NCI-H1092 treated with DMSO at 0.1 percent for 48 hours (cell line): ENCODE measurements at places on chromosomes 2 and 18.

- DNase-seq = no peak
Measured at GRCh38 chr2:58865436-58865835, 624.3 kb upstream of the FANCL start.

DNA sequence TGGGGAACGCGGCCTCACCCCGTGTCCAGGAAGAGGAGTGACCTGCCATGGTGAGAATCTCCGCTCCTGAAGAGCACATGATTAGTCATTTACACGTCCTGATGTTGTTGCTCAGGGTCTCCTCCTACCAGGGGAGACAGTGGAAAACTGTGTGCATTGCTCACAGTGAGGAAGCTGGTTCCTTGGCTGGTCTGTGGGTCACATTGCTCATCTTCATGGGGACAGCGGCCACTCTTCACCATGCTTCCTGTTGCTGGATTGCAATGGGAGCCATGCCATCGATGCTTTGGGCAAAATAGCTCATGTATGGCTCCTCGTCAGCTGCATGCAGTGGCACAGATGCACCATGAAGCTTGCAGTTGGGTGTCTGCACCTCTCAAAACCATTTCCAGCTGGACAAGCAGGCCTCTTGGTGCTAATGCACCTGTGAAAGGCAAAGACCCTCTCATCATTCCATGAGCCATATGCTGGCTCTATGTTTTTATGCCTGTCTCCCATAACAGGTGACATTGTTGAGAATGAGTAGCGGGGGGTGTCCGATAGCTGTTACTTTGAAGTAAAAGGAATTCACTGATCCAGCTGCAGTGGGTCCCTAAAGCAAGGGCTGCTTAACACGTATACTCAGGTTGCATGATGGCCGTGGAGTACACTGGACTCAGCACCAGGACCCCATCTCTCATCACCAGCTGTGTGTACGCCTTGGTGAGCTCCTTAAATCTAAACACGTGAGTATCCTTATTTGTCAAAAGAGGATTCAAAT lies 135.0 kb upstream of the ALKAL2 start:
- DNase-seq = no peak

DNA sequence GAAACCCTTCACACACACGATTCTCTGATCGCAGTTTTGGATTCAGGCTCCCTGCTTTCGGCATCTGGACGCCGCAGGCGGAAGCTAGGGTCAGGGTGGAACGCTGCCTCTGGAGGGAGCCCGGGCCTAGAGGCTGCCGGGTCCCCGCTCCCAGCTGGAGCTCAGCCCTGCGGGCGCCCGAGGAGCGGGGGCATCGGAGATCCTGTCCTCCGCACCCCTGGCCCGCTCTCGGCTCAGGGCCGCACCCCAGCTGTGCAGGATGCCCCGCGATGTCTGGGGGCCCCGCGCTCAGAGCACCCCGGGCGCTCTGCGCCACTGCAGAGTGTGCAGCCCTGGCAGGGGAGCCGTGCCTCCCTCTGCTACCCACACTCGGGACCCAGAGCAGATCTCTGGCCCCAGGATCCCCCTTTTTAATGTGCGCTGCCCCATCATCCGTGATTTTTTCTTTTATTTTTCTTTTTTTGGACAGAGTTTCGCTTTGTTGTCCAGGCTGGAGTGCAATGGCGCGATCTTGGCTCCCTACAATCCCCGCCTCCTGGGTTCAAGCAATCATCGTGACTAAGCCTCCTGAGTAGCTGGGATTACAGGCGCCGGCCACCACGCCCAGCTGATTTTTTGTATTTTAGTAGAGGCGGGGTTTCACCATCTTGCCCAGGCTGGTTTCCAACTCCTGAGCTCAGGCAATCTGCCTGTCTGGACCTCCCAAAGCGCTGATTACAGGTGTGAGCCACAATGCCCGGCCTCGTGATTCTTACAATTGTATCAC lies 54.8 kb upstream of the TUBA3E start:
- no peak for DNase-seq

DNA sequence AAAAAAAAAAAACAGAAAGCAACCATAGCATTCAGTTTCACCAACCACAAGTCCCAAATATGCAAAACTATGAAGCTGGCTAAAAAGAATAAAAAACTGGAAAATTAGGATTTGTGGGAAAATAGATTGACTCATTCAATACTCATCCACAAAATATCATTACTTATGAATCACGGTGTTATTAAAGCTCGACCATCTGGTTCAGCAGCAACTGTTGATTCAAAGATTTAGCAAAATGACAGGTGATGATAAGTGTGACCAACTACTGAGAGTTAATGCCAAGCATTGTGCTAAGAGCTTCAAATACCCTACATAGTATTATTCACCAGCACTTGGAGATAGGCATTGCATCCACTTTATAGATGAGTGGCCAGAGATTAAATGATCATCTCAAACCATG lies 26.2 kb upstream of the XDH start:
- DNase-seq = no peak

GRCh38 chr2:180790891-180791290 lies 189.5 kb upstream of the UBE2E3 start:
- no peak for DNase-seq

DNA sequence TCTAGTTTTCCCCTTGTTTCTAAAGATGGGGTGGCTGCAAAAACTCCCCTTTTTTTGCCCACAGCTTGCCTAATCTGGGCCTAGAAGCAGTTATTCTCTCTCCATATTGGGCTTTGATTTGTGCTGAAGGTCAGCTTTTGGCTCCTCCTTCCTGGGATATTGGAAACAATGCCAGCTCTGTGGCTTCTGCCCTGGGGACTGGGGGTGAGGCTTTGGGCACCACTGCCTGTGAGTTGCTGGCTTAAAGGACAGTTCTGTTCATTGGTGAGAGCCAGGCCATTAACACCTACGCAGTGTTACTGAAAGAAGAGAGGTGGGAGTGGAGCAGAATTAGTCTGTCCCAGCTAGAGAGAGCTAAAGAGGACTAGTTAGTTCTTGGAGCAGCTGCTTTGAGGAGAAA lies 4.3 kb downstream of the UBXN2A start:
- DNase-seq = no peak

- no peak for DNase-seq
Measured at GRCh38 chr2:105888625-105889024, 143.9 kb downstream of the NCK2 start.

GRCh38 chr2:53114582-53114981 lies 653.0 kb upstream of the CHAC2 start:
- no peak for DNase-seq

DNA sequence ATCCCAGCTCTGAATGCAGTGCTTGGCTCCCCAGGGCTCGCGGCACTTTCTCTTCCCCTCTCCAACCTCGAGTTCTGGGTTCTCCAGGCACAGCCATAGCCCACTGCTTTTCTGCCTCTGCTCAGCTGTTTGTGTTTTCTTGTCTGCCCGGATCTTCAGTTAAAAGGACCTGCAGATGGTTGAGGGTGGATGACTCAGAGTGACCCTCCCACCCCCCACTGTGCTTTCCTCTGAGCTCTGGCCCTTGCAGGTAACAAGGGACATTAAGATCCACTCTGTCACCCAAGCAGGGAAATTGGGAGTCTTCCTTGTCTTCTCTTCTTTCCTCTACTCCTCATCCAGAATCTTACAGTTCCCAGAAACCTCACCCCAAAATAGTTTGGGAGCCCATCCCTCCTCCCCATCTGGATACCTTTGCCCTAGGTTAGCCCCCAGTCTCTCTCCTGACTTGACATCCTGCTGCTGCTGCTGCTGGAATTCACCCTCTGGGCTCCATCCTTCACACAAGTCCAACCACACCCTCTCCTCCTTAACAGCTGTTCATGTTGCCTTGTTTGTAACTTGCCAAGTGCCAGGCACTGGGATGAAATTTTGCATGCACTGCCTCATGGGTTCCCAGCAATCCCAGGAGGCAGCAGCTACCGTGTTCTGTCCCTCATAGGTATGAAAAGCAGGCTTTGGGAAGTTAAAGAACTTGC lies 157.9 kb upstream of the TTC39C start:
- no peak for DNase-seq

GRCh38 chr2:48144777-48145176 lies 238.5 kb upstream of the FBXO11 start:
- no peak for DNase-seq

DNA sequence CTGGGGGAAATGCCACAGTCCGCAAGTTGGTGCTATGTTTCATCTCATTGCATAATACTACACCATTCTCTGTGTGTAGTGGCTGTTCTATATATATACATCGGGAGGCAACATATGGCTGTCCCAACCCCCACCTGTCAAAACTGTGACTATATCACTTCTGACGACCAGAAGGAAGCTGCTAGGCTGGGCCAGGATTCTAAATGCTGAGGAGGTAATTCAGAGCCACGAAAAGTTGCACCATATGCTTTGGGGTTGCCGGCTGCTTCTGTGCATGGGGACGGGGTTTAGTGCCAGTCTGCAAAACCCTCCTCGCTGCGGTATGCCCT lies 117.3 kb downstream of the MSH2 start:
- DNase-seq = no peak

DNA sequence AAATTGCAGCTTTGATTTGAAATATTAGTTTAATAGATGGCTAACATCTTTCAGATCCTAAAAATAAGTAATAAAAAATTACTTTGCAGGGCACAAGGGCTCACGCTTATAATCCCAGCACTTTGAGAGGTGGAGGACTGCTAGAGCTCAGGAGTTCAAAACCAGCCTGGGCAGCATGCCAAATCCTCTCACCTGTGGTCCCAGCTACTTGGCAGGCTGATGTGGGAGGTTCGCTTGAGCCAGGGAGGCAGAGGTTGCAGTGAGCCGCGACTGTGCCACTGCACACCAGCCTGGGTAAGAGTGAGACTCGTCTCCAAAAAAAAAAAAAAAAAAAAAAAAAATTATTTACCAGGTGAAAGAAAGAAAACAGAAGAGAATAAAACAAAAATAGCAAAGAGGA lies 449.8 kb downstream of the NRXN1 start:
- peak; percentile 40 for DNase-seq

DNA sequence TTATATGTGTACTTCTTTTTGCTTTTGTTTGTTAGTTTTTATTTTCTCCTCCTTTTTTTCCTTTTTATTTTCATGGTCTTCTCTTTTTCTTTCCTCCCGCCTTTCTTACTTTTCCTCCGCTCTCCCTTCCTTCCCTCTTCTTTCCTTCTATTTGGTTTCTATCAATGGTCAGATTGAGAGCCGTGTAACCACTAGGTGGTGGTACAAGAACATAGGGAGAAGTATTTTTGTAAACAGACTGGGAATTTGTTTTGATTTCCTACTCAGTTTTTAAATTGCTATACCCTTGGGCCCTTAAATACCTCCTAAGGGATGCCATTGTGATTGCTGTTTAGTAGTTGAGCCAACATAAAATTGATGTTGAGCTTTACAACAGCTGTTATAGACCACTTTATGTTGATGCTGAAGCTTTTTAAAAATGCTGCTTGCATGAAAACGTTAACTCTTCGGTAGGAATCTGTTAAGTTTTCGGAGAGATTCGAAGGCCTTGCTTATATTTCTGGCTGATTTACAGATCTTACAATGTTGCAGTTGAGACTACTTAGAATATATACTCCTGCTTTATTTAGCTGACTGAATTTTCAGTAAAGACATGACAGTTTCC lies 124.2 kb downstream of the UBE2E3 start:
- DNase-seq = peak; percentile 45

DNA sequence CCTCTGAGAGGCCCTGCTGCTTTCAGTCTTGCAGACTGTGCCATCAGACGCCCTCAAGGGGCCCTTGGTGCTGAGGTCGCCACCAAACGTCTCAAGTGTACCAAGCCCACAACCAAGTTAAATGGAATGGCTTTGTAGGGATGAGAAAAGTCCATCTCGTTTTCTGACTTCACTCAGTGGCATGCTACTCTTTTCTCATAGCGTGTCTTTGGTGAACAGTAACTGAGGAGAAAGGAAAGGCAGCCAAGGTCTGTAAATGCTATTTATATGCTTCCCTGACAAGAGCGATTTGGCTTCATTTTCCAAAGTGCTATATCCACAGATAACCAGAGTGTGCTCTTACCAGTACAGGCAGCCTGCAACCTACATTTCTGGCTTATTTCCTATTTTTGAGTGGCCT lies 123.0 kb downstream of the MTX2 start:
- no peak for DNase-seq
